ENCODE measurements at places on chromosomes 7 and 10. TPM values are rescaled to one million over a fixed set of nuclear protein-coding genes. Genes with fewer than 3 reads are reported as not detected.

GRCh38 chr7:131226514-131226865, 101.2 kb upstream of the MKLN1 start:
- no peak overlapping the region for H3K4me3 ChIP-seq
- no peak for DNase-seq
- peaks cover 36% of the 10 kb centered on the region for H3K4me1 ChIP-seq
- H3K27ac ChIP-seq: no peak overlapping the region

DNA sequence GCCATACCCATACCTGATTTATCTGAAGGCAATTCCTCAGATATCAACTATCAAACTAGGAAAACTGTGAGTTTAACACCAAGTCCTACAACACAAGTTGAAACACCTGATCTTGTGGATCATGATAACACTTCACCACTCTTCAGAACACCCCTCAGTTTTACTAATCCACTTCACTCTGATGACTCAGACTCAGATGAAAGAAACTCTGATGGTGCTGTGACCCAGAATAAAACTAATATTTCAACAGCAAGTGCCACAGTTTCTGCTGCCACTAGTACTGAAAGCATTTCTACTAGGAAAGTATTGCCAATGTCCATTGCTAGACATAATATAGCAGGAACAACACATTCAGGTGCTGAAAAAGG, 69.0 kb upstream of the RSBN1L start:
- H3K4me1 ChIP-seq: peaks cover 2% of the 10 kb centered on the region
- no peaks in the 10 kb centered on the region for H3K27me3 ChIP-seq
- H3K4me3 ChIP-seq: no peak overlapping the region
- peaks cover 14% of the 10 kb centered on the region for H3K36me3 ChIP-seq

- peaks cover 36% of the 10 kb centered on the region for H3K4me1 ChIP-seq
- H3K4me3 ChIP-seq: peak overlapping the region; percentile 95
- peak overlapping the region; percentile 97 for H3K27ac ChIP-seq
- peaks cover 15% of the 10 kb centered on the region for H3K36me3 ChIP-seq
- peak; percentile 80 for DNase-seq
- peaks cover 23% of the 10 kb centered on the region for H3K27me3 ChIP-seq
These were observed 1.1 kb downstream of the SFMBT2 start for GRCh38 chr10:7409732-7410168.

DNA sequence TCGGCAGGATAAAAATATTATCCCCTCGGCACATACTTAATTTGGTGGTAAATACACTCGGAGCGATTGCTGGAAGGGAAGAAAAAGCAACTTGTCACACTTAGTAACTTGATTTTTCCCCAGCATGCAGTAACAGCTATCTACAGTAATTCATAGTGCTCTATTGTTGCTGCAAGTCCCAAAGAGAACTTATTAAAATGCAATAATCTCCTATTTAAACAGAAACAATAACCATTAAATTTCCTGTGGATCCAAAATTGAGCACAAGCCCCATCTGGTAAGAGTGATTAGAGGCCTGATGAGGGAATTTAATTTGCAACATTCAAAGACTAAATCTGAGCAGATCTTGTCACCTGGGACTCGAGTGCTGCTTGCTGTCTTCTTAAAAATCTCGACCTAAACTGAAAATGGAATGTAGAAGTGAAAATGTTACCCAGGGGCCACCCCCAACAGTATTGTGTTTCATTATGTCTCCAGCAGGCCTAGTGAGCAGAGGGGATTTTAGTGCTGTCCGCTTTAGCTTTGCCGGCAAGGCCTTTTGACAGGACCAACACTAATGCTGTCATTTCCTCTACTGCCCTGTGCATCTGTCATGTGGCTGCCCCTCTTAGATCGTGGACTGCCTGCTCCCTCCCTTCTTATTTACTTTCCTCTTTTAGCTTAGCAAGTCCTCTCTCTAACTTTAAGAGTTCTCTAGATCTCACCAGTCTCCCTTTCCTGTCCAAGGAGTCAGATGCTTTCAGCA, 639.7 kb downstream of the AUTS2 start:
- no peaks in the 10 kb centered on the region for H3K4me1 ChIP-seq
- no peaks in the 10 kb centered on the region for H3K27me3 ChIP-seq

DNA sequence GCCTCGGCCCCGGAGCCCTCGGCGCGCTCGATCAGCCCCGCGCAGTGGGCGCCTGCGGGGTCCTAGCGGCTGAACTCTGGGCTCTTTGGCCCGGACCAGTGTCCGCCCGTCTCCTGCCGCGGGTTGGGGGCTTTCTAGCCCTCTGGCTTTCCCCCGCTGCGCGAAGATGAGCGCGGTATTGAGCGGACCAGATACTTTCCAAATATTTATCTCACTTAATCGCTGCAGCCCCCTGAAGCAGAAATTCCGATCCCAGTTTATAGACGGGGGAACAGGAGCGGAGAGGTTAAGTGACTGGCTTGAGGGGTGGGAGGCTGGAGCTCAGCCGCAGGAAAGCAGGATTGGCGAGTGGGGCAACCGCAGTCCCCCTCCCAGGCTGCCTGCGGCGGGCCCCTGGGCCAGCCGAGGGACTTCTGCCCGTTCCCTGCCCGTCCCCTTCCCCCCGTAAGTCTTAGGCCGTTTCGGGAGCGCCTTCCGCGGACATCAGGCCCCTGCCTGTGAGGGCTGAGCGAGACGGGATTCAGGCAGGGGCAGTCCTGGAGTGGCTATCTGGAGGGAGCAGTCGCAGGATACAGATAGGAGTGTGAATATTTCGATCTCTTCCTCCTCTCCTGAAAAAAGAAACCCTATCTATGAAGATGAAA, 565 bp downstream of the STRIP2 start:
- DNase-seq: peak; percentile 75
- H3K4me1 ChIP-seq: peaks cover 36% of the 10 kb centered on the region
- H3K27me3 ChIP-seq: peaks cover 6% of the 10 kb centered on the region
- peak overlapping the region; percentile 92 for H3K4me3 ChIP-seq
- peak overlapping the region; percentile 85 for H3K27ac ChIP-seq

DNA sequence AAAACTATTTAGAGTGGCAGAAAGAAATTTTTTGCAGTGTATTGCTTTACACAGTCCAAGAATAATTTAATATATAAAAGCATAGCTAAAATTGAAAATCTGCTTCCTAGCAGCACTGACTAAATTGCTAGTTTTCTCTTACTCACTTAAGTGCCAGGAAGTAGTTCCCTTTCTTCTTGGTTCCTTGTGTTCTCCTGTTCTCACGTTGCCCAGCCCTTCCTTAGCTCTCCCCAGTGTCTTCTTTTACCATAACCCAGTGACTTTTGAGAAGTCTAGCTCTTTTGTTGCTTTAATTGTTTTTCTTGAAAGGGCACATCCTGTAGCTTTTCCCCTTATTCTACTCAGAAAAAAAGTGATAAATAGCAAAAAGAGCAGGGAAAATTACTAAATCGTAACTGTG, 215.5 kb downstream of the THSD7A start:
- no peak for DNase-seq
- H3K4me3 ChIP-seq: no peak overlapping the region
- no peaks in the 10 kb centered on the region for H3K36me3 ChIP-seq
- no peaks in the 10 kb centered on the region for H3K4me1 ChIP-seq
- H3K27ac ChIP-seq: no peak overlapping the region
- no peaks in the 10 kb centered on the region for H3K27me3 ChIP-seq

DNA sequence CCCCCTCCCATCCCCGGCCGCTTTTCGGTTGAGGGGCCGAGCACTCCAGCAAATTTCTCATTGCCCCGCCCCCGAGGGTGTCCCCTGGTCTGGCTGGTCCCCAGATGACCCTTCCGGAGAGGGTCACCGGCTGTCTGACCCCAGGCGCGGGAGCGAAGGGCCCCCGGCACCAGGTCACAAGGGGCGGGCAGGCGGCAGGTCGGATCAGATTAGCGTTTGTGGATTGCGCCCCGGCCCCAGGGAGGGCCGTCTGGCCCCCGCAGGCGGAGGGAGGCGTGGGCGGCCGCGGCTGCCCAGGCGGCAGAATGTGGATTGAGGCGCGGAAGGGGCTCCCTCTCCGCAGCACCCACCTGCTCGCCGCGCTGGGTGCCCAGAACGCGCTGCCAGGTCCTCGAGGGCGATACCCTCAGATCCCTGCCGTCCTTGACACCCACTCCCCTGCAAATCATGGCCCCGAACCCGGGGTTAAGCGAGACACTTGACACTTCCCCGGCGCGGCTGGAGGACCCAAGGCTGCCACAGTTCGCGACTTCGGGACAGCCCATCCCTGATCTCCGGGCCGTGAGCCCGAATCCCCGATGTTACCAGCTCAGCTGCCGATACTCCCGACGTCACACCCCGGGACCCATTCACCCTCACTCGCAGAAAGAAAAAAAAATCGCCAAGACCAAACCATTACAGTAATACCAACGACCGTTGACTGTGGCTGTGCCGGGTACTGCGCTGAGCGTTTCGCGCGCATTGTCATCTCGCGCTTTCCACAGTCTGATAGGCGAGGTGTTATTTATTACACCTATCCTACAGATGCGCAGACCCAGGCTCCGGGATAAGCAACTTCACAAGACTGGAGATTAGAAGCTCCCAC, 953 bp downstream of the NODAL start:
- H3K4me3 ChIP-seq: peak overlapping the region; percentile 78
- H3K36me3 ChIP-seq: no peaks in the 10 kb centered on the region
- no peak overlapping the region for H3K27ac ChIP-seq
- peaks cover 6% of the 10 kb centered on the region for H3K4me1 ChIP-seq

GRCh38 chr10:47023237-47024045, 112.2 kb downstream of the PTPN20 start:
- H3K27ac ChIP-seq: no peak overlapping the region
- no peaks in the 10 kb centered on the region for H3K4me1 ChIP-seq
- no peak overlapping the region for H3K4me3 ChIP-seq
- H3K27me3 ChIP-seq: no peaks in the 10 kb centered on the region
- no peaks in the 10 kb centered on the region for H3K36me3 ChIP-seq

DNA sequence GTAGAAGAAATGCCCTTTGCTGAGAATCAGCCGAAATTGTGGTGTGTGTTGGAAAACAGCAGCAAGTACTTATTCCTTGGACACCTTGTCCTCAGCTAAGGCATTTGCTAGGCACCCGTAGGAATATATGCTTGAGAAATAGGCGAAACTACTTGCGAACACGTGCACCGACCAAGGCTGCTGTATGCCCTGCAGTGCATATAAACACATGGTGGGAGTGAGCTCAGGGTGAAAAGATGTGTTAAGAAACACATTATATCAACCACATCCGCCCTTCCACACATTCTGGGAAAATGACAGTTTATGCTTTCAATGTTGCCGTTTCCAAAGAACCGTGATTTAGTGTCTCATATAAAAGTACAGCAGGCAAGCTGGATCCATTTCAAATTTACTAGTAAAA, 199.2 kb downstream of the JCAD start:
- H3K36me3 ChIP-seq: no peaks in the 10 kb centered on the region
- H3K4me1 ChIP-seq: no peaks in the 10 kb centered on the region

DNA sequence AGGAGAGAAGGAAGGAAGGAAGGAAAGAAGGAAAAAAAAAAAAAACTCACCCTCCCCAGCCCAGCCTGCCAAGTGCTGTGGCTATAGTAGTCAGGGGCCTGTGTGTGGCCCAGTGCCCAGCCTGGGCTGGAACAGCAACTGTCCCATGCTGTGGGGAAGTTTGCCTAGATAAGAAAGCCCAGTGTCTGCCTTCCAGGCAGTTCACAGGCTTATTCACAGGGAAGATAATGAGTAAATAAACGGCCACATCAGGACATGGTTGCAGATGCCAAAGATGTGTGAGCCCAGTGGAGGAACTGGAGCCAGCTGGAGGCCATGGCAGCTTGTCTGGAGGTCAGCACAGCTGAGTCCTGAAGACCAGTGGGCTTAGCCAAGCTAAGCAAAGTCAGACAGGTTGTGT, 132.4 kb upstream of the FOXK1 start:
- H3K27ac ChIP-seq: no peak overlapping the region
- no peak overlapping the region for H3K4me3 ChIP-seq
- DNase-seq: no peak
- no peaks in the 10 kb centered on the region for H3K36me3 ChIP-seq
- H3K4me1 ChIP-seq: no peaks in the 10 kb centered on the region

DNA sequence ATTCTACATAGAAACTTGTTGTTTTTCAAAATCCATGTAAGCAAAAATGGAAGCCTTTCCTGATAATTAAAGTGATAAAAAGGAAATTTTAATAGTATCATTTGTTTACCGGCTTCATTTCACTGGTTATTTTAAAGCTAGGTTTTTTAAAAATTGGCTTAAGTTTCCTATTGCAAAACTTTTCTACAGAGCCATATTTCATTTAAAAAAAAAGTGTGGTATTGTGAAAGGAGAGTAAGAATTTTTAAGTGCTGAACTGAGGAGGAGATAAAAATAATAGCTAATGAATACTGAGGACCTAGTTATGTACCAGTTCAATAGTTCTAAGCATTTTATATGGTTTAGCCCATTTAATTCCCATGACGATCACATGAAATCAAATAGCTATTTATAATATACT, 172.2 kb upstream of the COL1A2 start:
- H3K27ac ChIP-seq: no peak overlapping the region
- no peaks in the 10 kb centered on the region for H3K4me1 ChIP-seq
- no peak overlapping the region for H3K4me3 ChIP-seq
- no peaks in the 10 kb centered on the region for H3K27me3 ChIP-seq

DNA sequence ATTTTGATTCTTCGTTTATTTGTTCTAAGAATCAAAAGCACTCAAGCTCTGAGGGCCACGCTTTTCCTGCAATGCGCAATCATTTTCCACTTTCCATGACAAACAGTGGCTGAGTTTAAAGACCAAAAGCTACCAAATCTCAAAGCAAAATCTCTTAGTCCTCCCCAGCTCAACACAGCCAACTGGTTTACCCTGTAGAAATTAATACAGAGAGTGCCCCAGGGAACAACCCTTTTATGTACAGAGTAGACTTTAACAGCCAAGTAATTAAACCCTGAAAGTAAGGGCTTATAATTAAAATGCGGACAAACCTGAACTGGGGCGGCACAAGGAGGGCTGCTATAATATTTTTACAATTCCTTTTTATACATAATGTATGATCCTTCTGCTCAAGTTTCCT, 53.2 kb downstream of the FAM53B start:
- H3K27ac ChIP-seq: no peak overlapping the region
- H3K4me3 ChIP-seq: no peak overlapping the region
- no peak for DNase-seq
- H3K4me1 ChIP-seq: peaks cover 67% of the 10 kb centered on the region
- H3K36me3 ChIP-seq: peaks cover 61% of the 10 kb centered on the region
- no peaks in the 10 kb centered on the region for H3K27me3 ChIP-seq

GRCh38 chr10:123136806-123137642, 1.3 kb downstream of the HMX3 start:
- DNase-seq: peak; percentile 71
- peak overlapping the region; percentile 90 for H3K27ac ChIP-seq
- peaks cover 75% of the 10 kb centered on the region for H3K27me3 ChIP-seq
- H3K36me3 ChIP-seq: peaks cover 5% of the 10 kb centered on the region
- H3K4me3 ChIP-seq: peak overlapping the region; percentile 75

- H3K27me3 ChIP-seq: no peaks in the 10 kb centered on the region
- no peak overlapping the region for H3K4me3 ChIP-seq
- no peak for DNase-seq
- H3K4me1 ChIP-seq: no peaks in the 10 kb centered on the region
- H3K36me3 ChIP-seq: peaks cover 2% of the 10 kb centered on the region
These were observed 72.9 kb upstream of the GPR22 start for GRCh38 chr7:107396990-107397389.

Gene GTF2IRD2
- 4.0 TPM for total RNA-seq

Gene C10orf67
- 0.07 TPM for total RNA-seq

Gene KIF11
- 39.9 TPM for total RNA-seq

Gene SFMBT2
- total RNA-seq: 24.9 TPM

Gene IDI2
- total RNA-seq: not detected

Gene PIP
- total RNA-seq: not detected
